ENCODE measurements at places on chromosomes 16 and 17.

- no peak for DNase-seq
These were observed 32.7 kb upstream of the FOXF1 start for GRCh38 chr16:86477642-86478041.

DNA sequence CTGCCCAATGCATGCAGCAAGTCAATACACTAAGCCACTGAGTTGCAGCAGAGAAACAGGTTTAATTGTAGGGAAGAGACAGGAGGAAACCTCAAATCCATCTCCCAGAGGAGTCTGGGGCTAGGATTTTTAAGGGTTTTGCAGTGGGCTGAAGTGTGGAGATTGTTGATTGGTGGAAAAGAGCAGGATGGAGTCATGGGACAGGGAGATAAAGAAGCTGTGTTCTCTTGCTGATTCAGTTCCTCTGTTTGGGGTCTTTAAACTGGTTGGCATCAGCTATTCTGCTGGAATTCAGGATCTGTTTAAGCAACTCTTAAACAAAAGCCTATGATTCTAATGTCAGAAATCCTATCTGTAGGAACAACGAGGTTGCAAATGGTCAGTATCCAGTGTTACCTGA, 180.8 kb upstream of the CACNG3 start:
- DNase-seq, result no peak

DNA sequence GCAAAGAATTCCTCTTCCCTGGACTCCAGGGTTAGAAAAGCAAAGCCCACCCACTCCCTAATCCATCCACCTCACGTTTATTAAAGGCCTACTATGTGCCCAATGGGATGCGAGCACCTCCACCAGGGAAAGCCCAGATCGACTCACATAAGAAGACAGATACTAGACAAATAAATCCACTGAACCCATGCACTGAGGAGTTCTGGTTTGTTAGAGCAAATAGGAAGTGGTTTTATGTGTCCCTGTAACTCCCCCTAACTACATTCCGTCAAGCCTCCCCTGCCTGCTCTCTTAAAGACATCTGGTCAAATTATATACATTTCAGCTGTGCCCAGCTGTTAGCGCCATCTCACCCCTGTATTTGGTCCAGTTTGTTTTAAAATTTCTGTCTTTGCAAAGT, 218.5 kb upstream of the RPL38 start:
- no peak for DNase-seq

- DNase-seq, result peak; percentile 94
These were observed at the start of gene ZNF287 for GRCh38 chr17:16568541-16569357. Gene ZNF287, minus strand, starts transcription at chr17:16569204. Its CDS starts 1,473 bp downstream, at chr17:16567731.

DNA sequence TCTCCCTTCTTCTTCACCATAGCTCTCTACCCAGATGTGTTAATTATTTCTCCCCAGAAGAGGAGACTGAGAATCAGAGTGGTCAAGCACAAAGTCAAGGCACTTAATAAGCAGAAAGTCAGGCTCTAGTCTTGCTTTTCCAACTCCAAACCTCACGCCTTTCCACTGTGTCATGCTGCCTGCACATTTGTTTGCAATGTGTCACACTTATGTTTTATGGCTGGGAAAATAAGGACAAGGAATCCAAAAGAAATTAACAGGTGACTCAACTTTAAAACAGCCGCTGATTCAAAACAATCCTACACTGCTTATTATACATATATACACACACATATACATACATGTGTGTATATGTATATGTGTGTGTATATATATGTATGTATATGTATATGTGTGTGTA, 255.7 kb upstream of the DYNLRB2 start:
- no peak for DNase-seq

DNA sequence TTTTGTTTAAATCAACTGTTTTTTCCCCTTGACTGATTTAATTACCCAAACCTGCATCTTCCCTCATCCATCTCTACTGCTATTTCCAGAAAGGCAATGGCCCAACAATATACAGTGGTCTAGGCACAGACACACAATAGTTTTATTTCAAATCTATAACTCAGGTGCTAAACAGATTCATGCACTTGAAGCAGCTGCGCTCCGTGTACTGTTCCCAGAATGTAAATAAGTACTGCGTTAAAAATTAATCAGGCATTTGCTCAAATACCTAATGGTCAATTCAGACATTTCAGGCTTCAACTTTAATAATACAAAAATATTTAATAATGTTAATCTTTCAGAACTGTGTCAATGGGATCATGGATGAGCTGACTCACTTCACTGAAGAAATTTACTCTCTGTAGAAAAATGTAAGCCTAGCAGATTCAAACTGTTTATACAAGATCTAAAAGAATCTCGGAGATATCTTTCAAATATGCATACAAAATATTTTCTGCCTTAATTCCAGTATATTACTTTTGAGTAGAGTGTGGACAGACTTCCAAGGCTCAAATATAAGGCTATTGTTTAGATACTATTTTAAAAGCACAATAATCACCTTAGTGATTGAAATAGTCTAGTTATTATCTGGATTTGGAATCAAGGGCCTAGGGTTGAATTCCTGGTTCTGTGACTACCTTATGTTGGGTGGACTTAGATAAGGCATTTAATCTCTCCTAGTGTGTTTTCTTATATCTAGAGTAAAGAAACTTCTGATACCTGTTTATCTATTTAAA, 97.4 kb upstream of the PSMD7 start:
- DNase-seq, result no peak

DNA sequence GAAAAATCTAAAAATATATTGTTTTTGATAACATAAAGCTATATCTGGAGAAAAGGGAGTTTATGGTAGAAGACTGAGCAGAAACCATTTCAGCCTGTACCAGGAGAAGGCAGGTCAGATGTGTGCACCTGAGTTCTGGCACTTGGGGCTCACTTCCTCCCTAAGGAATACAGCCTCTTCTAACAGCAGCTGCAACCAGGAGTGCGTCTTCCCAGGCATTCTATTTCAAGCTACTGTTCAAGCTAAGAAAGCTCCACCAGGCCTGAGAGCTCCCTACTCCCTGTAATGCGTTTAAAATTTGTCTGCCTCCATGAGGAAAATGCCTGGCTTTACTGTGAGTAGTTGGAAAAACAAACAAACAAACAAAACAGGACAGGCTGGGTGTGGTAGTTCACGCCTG, 96.1 kb downstream of the ZNF778 start:
- no peak for DNase-seq

DNA sequence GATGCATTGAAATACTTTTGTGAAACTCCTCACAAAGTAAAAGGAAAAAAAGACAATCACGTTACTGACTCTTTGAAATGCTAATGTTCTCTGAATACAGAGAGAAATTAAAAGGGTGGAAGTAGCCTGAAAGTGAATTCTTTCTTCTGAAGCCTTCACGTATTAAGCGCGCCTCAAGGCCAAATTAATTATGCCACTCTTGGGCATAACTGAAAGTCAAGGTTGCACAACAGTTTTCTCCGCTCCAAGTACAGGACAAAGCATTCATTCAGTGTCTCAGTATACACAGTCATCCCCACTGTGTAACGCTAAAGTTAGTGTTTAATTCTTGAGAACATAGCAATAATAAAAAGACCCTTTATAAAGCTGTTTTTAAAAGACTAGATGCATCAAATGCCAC, 21.5 kb downstream of the PARN start:
- no peak for DNase-seq

DNA sequence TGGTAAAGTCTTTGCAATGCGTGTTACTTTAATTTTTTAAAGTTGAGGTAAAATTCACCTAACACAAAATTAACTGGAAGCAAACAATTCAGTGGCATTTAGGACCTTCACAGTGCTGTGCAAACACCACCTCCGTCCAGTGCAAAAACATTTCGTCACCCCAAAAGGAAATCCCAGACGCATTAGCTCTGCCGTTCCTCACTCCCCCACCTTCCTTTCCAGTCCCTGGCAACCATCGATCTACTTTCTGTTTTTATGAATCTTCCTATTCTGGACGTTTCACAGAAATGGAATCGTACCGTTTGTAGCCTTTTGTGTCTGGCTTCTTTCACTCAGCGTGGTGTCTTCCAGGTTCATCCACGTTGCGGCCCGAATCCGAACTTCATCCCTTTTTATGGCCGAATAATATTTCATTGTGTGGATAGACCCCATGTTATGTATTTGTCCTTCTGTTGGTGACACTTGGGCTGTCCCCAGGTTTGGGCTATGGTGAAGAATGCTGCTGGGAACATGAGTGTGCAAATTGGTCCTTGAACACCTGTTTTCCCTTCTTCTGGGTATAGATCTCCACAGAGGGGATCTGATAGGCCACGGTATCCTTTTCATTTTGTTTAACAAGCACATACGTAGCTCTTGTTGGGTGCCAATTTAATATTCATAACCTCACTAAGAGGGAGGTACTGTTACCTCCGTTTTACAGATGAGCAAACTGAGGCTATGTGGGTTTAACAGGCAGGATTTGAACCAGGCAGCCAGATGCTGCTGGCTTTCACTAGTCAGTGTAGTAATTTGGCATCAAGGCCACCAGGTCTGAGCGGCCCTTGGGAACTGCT, 232.0 kb upstream of the GSE1 start:
- DNase-seq, result no peak

DNA sequence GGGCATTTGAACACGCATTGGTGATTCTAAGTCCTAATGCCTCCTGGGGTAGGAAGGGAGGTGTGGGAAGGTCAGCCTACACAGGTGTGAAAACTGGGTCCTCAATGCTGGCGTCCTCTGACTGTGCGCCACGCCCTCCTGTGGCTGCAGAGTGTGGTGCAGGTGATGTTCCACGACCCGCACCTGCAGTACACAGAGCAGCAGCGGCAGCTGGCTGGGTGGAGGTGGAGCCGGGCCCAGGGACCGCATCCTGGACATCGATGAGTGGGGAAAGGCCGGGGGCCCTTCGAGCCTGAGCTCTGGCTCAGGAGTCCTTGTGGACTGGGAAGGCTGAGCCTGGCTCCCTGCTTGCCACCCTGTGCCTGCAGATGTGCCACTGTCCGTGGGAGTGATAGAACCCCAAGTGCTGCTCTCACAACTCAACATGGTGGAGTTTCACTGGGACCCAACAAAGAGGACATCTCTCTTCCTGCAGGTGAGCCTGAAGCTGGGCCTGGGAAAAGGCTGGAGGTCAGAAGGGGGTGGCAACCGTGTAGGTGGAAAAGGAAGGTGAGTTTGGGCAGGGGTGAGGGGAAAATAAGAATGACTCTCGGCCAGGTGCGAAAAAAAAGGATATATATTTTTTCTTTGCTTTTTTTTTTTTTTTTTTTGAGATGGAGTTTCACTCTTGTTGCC, 14.0 kb upstream of the STAC2 start:
- peak; percentile 72 for DNase-seq

DNA sequence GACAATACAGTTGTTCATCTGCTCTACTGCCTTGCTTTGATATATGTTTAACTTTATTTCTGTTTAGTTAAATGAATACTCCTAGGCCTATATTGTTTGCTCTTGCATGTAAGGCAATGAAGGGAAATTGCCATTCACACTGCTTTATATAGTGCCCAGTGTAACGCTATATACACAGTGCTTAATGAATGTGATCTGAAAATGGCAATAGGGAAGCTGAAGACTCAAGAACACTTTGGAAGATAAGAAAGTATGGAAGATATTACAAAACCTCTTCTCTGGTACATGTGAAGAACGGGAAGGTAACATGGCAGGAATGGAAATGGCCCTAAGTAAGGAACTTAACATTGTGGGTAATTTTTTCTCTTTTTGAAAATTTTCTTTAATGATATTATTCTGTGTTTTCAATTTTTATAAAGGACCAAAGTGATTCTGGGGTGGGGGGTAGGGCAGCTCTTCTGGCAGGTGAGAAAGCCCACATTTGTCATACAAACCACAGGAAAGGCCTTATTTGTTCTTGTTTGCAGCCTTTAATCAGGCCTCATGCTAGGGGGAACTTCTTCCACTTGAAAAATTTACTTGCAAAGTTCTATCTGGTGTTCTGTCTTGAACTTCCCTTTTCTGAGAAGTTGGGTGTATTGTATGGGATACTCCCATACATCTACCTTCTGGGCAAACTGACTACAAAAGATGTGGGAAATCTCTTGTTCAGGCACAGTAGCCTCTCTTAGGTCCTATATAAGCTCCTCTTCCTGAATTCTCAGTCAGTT, 100.8 kb upstream of the CORO6 start:
- no peak for DNase-seq

- DNase-seq, result no peak
These were observed 99.6 kb downstream of the SPACA3 start for GRCh38 chr17:33091271-33091670.

- no peak for DNase-seq
These were observed 391.4 kb downstream of the WWOX start for GRCh38 chr16:78490847-78491246.

- DNase-seq, result no peak
These were observed 81.2 kb upstream of the GOT2 start for GRCh38 chr16:58815181-58815888.

- DNase-seq, result peak; percentile 45
These were observed 2.7 kb upstream of the TMIGD1 start for GRCh38 chr17:30336369-30337171.

DNA sequence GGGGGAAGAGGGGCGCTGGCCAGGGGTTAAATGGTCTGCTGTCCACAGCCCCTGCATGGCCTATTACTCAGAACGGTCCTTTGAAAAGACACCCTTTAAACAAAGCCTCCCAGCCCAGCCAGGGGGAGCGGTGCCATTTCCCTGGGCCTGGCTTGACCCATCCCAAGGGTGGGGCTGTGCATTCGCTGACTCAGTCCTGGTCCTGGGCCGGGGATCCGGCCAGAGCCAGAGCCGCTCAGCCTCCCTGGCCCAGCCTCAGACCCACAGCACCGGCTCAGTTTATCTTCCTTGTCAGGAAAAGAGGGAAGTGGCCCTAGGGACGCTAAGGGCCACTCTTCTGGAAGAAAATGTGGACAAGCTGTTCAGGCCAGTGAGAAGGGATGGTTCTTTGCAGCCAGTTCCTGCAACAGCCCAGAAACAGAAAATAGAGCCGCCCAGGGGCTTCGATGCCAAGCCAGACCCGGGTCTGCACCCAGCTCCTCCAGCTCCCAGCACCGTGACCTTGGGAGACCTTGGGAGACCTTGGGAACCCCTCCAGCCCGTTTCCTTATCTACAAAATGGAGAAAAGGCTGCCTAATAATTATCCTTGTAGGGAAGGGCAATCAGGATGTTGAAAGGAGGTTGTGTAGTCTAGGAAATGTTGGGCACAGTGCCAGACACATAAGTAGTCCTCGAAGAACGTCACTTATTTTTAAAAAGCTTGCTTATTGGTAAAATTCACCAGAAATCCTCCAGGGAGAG, 82.5 kb downstream of the ZDHHC7 start:
- DNase-seq, result no peak
